ENCODE measurements at places on chromosomes 13 and 19.

DNA sequence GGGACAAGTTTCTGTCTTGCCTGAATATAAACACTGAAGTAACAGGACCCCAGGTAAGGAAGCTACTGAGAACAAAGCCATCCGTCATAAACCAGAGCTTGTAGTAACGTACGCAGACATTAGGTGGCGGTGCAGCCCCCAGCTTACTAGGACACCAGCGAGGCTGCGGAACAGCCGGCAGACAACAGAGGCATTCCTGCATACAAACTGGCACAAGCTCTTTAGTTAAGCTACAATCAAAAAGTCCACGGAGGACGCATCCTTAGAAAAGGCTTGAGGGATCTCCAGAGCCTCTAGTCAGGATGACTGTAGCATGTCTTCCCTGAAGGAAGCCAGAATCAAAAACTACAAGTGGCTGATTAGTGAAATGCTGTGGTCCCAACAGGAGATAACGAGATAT is 26.2 kb downstream of the ZNF160 start:
- ATAC-seq = no peak

- ATAC-seq = no peak
Observed at GRCh38 chr19:47540748-47541147, 25.9 kb upstream of the NAPA start.

GRCh38 chr13:52949044-52949443 is 79.6 kb upstream of the OLFM4 start:
- no peak for ATAC-seq

DNA sequence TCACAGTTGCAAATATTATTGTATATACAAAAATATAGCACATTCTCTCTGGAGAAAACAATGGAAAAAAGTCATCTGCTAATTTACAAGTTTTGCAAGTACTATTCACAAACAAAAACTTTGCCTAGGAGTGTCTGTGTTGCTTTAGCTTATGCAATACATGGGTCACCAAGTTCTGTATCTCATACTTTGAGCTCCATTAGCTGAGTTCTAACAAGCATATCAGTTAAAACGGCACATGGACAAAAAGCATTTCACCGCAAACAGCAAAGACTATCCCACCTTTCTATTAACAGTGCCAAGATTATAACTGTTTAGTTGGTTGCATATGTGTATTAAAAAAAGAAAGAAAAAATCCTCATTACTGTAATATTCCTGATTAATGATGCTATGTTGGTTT is 4.6 kb downstream of the SPRY2 start:
- ATAC-seq = no peak

DNA sequence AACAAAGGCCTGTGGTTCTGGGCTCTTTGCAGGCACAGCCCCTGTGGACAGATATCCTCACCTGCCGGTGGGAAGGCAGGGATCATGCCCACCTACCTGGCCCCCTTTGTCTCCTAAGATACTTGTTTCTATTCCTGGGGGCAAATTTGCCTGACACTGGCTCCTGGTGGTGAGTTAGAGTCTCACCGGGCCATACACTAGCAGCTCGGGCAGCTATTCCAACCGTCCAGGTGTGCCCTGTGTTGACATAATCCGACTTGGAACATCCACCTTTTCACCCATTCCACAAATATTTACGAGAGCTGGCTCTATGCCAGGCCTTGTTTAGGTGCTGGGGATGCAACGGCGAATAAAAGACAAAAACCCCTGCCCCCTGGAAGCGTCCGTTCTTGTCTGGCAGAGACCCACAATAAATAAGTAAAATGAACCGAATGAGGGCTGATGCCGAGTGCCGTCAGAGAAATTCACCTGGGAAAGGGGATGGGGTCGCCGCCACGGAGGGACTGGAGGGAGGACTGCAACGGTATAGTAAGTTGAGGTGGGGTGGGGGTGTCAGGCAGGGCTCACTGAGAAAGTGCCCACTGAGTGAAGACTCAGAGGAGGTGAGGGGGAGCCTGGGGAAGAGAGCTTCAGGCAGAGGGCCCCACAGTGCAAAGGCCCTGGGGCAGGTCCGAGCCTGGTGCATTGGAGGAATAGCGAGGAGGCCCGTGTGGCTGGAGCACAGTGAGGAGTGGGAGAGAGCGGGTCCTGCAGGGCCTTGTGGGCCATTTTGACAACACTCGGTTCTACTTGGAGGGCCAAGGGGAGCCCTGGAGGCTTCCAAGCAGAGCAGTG is 43.2 kb upstream of the RANBP3 start:
- ATAC-seq = no peak

DNA sequence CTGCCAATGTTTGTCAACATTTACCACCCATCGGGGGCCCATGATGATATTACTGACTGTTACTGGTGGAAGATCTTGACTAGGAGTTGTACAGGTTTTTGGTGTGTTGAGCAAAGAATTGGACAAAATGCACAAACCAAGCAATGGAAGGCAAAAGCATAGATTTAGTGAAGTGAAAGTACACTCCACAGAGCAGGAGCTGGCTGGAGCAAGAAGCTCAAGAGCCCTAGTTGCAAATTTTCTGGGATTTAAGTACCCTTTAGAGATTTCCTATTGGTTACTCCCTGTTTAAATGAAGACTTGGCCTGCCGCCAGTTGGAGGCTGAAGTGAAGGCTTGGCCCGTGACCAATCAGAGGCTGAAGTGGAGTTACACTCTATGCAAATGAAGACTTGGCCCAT is 128.6 kb upstream of the KL start:
- ATAC-seq = no peak

DNA sequence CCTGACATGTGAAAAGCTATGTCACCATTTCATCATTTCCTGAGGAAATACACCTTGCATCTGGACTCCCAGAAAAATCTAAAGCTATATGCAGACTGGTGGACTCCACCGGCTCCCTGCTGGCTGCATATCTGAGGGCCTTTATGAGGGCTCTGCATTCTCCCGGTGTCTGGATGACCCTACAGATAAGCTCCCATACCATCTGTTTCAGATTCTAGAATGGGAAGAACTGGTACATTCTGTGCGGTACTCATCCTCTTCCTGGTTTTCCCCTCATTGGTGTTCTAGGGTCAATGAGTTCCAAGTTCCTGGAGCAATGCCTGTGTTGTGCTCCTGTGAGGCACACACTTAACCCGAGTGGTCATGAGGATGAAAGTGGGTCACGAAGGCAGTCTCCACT is 60.4 kb downstream of the COL4A1 start:
- no peak for ATAC-seq

DNA sequence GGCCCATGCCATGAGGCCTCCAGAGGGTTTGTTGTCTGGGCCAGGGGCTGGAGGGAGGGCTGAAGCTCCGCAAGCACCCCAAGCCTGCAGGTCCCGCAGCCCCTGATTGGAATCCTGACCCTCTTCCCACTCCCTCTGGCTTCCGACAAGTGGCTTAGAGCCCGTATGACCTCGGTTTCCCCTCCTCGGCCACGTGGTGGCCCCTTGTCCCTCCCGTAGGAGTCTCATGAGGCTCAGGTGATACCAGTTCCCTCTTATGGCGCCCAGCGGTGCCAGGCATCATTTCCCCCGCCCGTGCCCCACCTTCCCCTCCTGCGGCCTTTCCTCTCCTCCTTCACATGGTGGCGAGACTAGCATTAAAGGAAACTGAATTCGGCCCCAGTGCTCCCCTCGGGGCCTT is 6.1 kb downstream of the THOP1 start:
- no peak for ATAC-seq

- ATAC-seq = no peak
Observed at GRCh38 chr13:43848001-43848649, 31.4 kb downstream of the CCDC122 start.

GRCh38 chr19:17393914-17394313 is at the start of gene CCDC194:
Gene CCDC194, minus strand, starts transcription at chr19:17394196. Its CDS starts 38 bp downstream, at chr19:17394158.
- no peak for ATAC-seq

DNA sequence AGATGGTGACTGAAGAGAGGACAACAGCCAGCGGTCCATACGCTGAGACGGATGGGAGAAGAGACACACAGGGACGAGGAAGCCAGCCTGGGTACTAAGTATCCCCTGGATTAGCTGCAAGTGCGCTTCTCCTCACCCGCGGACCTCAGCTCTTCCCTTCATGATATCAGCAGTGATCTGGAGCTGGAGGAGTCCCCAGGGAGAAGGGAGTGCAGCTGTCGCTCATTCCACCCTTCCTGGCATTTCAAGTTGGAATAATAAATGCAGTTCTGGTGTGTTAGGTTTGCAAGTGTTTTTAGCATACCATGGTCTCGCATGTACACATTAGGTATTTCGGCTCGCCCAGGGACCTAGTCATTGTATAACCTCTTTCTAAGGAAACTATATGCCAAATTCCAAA is 88.5 kb upstream of the C1QTNF9B start:
- no peak for ATAC-seq

DNA sequence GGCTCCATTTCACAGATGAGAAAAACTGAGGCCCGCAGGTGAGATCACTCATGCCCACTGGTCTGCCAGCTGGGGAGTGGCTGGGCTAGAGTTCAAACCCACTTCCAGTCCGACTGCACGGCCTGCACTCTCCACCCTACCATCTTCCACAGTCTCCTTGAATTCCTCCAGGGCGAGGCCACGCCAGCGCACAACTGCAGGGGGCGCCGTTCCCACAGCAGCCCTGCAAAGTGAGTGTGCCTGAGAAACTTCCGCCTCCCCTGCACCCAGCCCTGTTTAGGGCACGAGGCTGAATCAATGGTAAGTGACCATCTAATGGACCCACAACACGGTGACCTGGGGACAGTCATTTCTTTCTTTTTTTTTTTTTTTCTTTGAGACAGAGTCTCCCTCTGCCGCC is 829 bp upstream of the ATCAY start:
- no peak for ATAC-seq

DNA sequence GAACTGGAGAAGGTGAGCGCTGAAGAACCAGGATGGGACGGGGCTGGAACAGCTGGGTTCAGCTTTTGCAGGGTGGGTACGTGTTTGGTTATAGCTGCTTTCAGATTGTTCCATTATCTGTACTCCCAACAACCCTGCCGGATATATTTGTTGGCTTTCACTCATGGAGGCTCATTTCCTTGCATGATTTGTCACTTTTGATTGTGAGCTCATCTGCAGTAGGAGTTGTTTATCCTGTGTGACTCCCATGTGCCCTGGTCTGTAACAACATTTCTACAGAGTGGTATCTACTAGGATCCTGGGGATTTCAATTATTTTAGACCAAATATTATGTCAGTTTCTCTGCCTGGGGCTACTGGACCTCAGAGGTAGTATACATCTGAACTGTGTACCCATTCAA is 5.4 kb downstream of the ARL11 start:
- no peak for ATAC-seq

DNA sequence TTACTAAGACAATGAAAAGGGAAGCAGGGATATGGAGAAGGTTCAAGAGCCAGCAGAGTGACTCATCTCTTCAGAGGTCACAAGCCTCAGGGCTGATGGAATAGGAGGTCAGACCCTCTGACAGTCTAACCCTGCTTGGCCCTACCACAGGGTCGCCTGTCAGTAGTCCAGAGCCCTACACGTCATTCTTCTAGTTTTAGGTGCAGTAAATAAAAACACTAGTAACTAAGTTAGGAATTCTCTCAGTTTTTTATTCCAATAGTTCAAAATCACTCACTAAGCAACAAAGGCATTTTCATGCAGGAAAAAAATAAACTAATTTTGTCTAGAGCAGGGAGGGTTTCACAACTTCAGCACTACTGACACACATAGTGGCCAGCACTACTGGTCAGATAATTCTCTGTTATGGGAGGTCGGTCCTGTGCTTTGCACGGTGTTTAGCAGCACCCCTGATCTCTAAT is 27.2 kb downstream of the FOXO1 start:
- no peak for ATAC-seq

- ATAC-seq = peak; percentile 96
Observed at GRCh38 chr13:95457294-95457693, 95.2 kb upstream of the CLDN10 start.

DNA sequence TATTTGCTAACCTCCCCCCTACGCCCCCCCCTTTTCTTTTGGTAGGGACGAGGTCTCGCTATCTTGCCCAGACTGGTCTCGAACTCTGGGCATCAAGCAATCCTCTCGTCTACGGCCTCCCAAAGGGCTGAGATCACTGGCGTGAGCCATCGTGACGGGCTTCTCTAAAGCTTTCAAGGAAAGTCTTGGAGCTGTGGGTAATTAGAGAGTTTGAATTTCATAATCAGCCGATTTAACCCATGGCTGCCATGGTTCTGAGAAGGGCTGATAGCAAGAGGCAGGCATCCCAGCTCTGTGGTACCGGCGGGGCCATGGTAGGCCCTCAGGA is 679 bp upstream of the ABHD8 start:
- no peak for ATAC-seq

GRCh38 chr13:102945886-102946285 is 100.1 kb downstream of the ERCC5 start:
- ATAC-seq = no peak

- no peak for ATAC-seq
Observed at GRCh38 chr13:78133511-78133910, 214.9 kb upstream of the EDNRB start.

DNA sequence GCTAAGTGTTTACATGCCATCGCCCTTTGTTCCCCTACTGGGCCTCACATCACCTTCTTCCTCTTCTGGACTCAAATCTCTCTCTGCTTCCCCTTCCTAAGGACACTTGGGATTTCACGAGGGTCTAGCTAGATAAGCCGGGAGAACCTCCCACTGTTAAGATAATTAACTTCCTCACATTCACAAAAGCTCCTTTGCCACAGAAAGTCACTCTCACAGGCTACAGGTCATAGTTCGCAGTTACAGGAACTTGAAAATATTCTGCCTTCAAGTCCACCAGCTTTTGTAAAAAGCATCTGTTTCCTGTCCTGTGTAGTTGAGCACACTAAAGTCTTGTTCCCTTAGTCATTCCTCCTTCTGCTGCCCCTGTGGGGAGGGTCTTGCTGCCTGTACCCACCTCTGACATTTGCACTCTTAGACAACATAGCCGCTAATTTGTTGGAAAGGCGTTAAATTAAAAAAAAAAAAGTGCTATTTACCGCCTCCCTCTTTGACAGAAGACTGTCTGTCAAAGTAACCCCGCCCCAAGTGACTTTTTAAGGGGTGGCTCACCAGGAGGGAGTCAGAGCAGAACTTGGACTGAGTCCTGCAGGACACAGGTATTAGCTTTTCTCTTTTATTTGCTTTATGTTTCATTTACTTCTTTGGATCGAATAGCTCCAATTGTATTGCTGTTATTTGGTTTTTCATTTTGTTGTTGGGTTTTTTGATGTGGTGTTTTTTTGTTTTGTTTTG is 26.8 kb upstream of the CEACAM21 start:
- ATAC-seq = peak; percentile 76
